ENCODE measurements at places on chromosomes 7 and 10.

DNA sequence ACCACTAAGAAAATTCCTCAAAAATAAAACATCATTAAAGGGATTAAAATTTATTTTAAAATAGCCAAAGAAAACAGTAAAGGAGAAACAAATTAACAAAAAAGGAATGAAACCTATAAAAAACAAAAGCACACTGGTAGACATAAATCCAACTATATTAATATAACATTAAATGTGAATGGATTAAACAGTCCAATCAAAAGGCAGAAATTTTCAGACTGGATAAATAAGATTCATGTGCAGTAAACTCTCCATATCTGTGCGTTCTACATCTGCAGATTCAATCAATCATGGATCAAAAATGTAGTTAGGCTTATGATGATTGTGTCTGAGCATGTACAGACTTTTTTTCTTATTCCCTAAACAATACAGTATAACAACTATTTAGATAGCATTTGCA, 42.6 kb downstream of the ZNF518A start:
- no peak for DNase-seq

DNA sequence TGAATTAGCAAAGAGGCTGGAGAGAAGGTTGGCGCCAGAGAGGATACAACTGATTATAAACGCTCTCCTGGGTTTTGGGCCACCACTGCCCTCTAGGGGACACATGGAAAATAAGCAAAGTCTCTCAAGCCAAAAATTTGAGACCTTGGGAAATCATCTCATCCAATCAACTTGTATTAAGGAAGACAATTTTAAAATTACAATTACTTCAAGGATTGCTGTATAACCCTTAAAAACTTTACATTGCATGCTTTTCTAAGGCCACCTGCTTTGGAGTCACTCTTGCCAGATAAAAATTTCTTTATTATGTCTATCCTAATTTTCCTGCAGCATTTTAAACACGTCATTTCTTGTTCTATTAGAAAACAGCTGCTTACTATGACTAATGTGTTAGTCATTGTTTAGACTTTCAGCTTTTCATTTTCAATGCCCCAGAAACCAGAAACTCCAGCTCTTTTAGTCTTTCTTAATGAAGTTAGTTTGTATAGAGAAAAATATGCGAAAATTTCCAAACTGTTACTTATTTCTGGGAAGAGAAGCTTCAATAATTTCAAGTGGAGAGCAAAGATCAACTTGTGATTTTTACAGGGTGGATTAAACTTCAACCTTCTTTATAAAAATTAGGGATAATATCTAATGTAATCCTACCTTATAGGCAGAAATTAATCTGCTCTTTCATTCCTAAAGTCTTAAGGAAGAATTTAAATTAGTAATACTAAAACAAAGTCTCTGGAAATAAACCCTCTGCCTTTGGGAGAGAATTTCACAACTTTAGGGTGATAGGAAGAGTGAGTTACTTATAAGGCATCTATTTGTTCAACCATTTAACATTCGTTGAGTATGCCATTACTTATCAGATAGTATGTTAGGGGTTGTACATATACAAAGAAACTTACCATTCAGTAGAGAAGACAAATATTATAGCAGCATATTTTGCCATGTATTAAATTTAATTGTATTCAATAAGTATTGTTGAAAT, 20.6 kb upstream of the RHOBTB1 start:
- DNase-seq: peak; percentile 51

DNA sequence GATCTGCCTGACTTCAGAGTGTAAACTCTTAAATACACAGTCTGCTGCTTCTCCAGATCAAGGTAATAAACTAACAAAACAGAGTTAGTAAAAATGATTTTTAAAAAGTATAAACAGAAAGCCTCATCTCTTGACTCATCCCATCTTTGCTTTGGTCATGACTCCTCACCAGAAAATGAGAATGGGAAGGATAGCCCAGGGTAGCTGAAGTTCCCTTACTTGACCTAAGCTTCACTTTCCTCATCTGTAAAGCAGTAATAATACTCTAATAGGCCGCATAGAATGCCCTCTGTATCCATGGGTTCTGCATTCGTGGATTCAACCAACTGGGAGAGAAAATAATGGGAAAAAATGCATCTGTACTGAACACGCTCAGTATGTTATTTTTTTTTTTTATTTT, 11.3 kb upstream of the SLC25A28 start:
- no peak for DNase-seq

DNA sequence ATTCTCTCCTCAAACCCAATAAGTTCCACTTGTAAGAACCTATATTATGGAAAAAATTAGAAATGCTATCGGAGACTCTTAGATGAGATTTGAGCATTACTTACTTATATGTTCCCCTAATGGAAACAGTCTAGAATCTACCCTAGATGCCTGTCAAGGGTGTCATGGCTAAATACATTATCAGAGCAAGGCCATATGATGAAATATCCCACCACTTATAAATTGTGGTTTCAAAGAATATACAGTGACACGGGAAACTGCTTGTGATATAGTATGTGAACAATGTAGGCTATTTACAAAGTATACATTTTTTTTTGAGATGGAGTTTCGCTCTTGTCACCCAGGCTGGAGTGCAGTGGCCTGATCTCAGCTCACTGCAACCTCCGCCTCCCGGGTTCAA, 46.3 kb upstream of the CTBP2 start:
- DNase-seq: no peak

GRCh38 chr10:42767906-42768305, 14.7 kb upstream of the BMS1 start:
- DNase-seq: no peak

DNA sequence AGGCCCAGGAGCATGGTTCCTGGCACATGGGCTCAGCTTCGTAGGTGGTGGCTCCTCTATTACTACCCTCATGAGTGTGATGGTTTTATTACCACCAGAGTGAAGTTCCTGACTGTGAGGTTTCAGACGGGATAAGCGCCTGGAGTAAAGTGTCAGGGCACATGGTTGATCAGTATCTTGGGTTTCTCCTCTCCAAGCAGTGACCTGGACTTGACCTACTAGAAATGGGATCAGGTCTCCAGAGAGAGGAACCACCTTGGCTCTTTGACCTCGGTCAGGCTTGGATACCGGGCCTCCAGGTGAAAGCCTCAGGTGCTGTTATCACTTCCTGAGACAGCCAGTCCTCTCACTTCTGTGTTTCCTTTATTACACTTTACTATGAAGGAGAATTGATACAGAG, 67.7 kb downstream of the GRK5 start:
- no peak for DNase-seq
